ENCODE measurements at places on chromosomes 6 and 20. TPM values are rescaled to one million over a fixed set of nuclear protein-coding genes. Genes with fewer than 3 reads are reported as not detected.

DNA sequence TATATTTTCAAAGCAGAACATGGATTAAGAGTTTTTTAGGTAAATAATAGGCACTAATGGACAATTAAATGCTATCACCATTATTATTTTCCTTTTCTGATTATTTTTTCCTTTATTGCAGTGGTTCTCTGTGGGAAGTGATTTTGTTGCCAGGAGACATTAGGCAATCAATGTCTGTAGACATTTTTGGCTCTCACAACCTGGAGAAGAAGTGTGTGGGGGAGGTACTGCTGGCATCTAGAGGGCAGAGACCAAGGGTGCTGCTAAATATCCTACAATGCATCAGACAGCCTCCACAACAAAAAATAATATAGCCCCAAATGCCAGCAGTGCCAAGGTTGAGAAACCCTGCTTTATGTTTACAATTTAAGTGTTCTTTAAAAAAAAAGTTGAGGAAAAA is 8.3 kb downstream of the IFNGR1 start:
- no peak for DNase-seq

GRCh38 chr6:51396583-51396982 is 577.9 kb downstream of the TFAP2B start:
- DNase-seq, result no peak

- no peak for DNase-seq
These were observed 35.6 kb upstream of the KCNK16 start for GRCh38 chr6:39357998-39358686.

DNA sequence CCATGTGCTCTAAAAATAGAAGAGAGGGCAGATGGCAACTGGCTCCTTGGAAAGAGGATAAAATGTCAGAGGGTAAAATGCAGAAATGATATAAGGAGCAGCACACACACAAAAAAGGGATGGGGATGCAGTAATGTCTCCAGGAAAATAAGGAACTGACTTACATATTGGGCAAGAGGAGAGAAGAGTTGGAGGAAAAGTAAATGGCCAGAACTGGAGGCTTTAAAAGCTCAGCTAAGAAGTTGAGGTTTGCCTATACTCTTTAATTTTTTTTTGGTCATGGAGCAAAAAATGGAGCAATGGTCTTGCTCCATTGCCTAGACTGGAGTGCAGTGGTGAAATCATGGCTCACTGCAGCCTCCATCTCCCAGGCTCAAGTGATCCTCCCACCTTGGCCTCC is 93.7 kb downstream of the SULF2 start:
- DNase-seq, result no peak

DNA sequence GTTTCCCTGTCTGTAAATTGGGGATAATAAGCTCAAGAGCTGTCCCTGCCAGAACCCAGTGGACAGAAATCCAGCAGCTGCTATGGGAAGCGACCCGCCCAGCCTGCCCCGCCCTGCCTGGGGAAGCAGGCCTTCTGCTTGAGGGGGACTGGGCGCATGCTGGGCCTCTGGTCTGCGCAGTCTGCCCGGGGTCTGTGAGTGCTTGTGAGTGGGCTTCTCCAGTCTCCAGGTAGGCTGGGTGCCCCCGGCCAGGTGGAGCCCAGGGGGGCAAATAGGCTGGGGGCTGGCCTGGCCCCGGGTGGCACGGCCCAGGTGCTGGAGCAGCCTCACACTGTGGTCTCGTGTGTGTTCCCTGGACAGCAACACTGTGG is 648 bp upstream of the RBBP8NL start:
- no peak for DNase-seq

DNA sequence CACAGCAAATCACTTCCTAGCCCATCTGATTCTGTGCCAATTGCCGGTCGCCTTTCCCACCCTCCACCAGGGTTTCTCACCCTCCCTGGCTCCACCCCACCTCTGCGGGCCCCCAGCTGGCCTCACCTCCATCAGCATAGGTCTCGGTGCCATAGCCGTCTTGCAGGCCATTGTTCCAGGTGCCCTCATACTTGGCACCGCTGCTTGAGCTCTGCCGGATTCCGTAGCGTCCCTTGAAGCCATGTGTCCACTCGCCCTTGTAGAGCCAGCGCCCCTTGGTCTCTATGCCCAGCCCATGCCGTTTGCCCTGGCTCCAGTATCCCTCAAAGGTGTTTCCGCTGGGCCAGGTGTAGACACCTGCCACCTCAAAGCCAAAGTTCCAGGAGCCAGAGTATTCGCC is 787 bp downstream of the JPH2 start:
- DNase-seq, result peak; percentile 50

DNA sequence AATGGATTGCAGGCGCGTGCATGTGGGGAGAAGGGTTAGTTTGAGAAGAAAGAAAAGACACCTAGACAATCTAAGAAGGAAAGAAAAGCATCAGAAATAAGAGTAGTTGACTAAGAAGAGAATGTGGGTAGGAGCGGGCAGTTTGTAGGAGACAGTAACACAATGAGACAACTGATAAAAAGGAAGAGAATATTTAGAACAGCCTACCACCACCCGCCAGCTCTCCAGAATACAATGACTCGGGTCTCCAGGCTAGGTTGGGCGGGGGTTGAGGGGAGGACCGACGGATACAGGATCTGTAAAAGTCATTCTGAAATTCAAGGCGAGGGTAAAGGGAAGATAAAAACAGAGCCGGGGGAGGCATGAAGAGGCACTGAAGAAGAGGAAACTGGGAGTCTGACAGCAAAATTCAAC is 712 bp downstream of the ABHD16A start:
- no peak for DNase-seq

GRCh38 chr6:161225681-161226008 is 48.2 kb downstream of the AGPAT4 start:
- DNase-seq, result no peak

- DNase-seq, result no peak
These were observed 1.4 kb upstream of the PTPRT start for GRCh38 chr20:43191143-43191542.

- DNase-seq, result no peak
These were observed 37.6 kb downstream of the SLC2A10 start for GRCh38 chr20:46746956-46747526.

GRCh38 chr6:22146931-22147701 is 149.7 kb downstream of the PRL start:
- DNase-seq, result no peak

Gene MEP1A
- not detected for total RNA-seq

Gene HS3ST5
- total RNA-seq, result not detected

Gene ZC3H12D
- total RNA-seq, result 0.42 TPM

Gene GLP1R
- total RNA-seq, result 11.6 TPM

Gene WFDC8
- total RNA-seq, result not detected

Gene NHLRC1
- total RNA-seq, result 1.3 TPM

All from left ventricle myocardium superior (tissue), 1 donor.